ENCODE measurements at places on chromosomes 1 and 21.

- no peak overlapping the region for H3K4me3 ChIP-seq
- H3K27me3 ChIP-seq = no peaks in the 10 kb centered on the region
- H3K36me3 ChIP-seq = peaks cover 14% of the 10 kb centered on the region
Measured at GRCh38 chr1:163161841-163162240, 40.9 kb downstream of the RGS5 start.

GRCh38 chr1:22349362-22350043 lies 102.1 kb upstream of the ZBTB40 start:
- H3K27me3 ChIP-seq = peaks cover 5% of the 10 kb centered on the region
- no peaks in the 10 kb centered on the region for H3K36me3 ChIP-seq
- DNase-seq = no peak
- H3K27ac ChIP-seq = no peak overlapping the region
- no peak overlapping the region for H3K4me3 ChIP-seq

GRCh38 chr1:115545791-115546733 lies 95.7 kb upstream of the VANGL1 start:
- no peaks in the 10 kb centered on the region for H3K27me3 ChIP-seq
- H3K4me1 ChIP-seq = no peaks in the 10 kb centered on the region
- no peaks in the 10 kb centered on the region for H3K36me3 ChIP-seq
- H3K27ac ChIP-seq = peak overlapping the region; percentile 62
- H3K4me3 ChIP-seq = no peak overlapping the region
- DNase-seq = no peak

DNA sequence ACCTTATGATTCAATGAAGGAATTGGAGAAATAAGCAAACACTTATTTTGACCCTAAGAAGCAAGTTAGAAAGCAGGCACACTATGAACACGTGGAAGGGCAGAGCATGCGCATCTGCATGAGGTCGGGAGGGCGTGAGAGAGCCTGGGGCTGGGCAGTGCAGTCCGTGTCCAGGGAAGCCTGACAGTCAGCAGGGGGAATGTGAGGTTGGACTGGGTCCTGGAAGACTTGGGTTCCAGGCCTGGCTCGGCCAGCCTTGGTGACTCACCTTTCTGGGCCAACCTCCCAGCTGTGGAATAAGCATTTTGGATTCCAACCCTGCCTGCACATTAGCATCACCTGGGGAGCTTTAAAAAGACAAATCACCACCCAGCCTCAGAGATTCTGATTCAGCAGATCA lies 26.6 kb upstream of the LMX1A start:
- no peaks in the 10 kb centered on the region for H3K36me3 ChIP-seq
- peak; percentile 41 for DNase-seq
- H3K27ac ChIP-seq = no peak overlapping the region

- no peaks in the 10 kb centered on the region for H3K36me3 ChIP-seq
- no peaks in the 10 kb centered on the region for H3K4me1 ChIP-seq
- H3K27ac ChIP-seq = no peak overlapping the region
- DNase-seq = no peak
Measured at GRCh38 chr1:110068646-110069403, 1.6 kb downstream of the ALX3 start.

DNA sequence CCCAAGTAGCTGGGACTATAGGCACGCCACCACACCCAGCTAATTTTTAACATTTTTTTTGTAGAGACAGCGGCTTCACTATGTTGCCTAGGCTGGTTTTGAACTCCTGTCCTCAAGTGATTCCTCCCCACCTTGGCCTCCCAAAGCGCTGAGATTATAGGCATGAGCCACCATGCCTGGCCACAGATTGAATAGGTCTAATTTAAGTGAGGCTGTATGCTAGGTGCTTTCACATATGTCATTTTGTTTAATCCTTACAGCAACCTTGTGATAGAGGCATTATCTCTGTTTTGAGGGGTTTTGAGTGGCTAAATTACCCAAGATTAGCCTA lies 7.2 kb downstream of the INTS3 start:
- no peak overlapping the region for H3K4me3 ChIP-seq
- no peak for DNase-seq
- peaks cover 41% of the 10 kb centered on the region for H3K4me1 ChIP-seq
- H3K27me3 ChIP-seq = no peaks in the 10 kb centered on the region
- H3K36me3 ChIP-seq = peaks cover under 1% of the 10 kb centered on the region

Data from ascending aorta (tissue), 2 donors.